ENCODE measurements at places on chromosomes 13 and 19.

DNA sequence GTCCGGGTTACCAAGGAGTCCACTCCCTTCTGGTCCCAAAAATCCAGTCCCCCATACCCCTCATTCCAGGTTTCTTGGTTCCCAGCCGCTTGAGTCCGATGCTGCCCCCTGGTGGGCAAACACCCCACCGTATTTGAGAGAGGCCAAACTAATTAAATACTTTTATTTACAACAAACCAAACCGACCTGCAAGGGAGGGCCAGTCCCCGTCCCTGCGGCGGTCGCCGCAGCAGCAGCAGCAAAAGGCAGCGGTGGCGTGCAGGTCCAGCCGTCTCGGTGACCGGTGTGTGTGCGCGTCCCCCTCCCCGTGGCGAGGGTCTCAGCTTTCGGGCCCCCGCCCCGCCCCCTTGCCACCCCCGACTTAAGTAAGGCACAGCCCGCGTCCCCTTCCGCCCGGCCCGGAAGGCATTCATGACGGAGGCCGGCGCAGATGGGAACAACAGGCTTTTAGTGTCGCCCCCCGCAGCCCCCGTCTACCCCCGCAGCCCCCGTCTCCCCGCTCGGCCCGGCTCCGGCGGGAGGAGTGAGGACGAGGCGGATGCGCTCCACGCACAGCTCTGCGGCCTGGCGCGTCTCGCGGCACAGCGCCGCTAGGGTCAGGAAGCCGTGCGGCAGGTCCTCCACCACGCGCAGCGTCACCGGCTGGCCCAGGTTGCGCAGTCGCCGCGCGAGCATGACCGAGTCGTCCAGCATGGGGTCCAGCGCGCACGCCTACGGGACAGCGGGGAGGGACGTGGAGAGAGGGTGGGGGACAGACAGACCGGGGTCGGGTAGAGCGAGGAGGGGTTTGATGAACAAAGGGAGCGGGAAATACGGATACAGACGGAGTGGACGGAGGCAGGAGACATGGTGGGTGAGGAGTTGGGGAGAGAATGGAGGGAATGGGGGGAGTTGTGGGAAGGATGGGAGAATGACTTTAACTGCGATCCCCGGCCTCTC is 11.5 kb upstream of the CNFN start:
- DNase-seq, result peak; percentile 59

GRCh38 chr19:46954993-46955812 is 64.4 kb upstream of the NPAS1 start:
- DNase-seq, result peak; percentile 75

- DNase-seq, result peak; percentile 98
Measured at GRCh38 chr13:35512271-35512920, 35.9 kb upstream of the MAB21L1 start.

- no peak for DNase-seq
Measured at GRCh38 chr13:110528911-110529310, 32.6 kb downstream of the RAB20 start.

GRCh38 chr19:39319892-39320248 is 793 bp downstream of the LRFN1 start:
- DNase-seq, result no peak

GRCh38 chr13:40940841-40941240 is 78.3 kb downstream of the ELF1 start:
- DNase-seq, result no peak

GRCh38 chr13:19791953-19792537 is 9.3 kb upstream of the PSPC1 start:
- no peak for DNase-seq

DNA sequence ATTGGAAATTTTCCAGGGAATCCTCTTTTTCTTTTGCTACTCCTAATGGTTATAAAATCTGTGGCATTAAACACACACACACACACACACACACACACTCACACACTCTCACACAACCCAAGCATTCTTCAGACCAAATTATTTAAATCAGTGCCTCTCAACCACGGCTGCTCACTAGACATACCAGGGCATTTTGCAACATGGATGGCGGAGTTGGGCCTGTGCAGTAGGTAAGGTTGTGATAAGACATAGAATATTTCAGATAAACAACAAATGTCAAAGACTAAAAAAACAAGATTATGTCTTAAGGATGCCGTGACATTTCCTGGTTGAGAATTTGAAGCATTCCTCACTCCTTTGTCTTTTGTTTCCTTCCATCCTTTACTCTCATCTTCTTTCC is 443.1 kb downstream of the MYO16 start:
- DNase-seq, result no peak

DNA sequence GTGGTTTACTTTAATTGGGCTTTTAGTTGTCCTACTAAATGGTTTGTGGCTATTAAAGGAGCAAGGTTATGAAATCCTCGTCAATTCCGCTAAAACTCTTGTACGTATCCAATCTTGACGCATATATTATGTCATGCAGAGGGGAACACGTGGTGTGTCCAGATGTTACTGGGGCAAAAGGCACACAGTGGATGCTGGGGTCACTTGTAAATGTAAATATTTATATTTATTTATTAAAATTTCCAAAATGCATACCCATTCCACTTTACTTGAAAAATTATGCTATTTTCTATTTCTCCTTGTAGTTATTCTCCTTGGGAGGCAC is 36.7 kb upstream of the SLC46A3 start:
- no peak for DNase-seq

GRCh38 chr19:9796113-9796773 is 22.6 kb downstream of the FBXL12 start:
- peak; percentile 93 for DNase-seq

DNA sequence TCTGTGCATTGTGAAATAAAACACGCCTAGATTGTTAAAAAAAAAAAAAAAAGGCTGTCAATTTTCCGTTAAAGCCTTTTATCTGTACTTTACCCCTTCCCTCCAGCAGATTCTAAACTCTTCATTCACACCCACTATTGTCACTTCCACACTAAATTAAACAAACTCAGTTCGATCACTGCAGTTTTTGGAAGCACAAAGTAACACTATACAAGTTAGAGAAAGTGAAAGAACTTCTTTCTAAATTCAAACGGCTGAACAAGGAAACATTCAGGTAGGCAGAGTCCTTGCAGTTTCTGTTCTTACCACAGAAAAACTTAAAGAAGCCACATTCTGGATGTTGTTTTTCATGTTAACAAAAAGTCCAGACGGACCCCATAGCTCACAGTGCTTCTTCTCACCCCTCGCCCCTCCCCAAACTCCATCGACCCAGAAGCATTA is 27.5 kb upstream of the UBE2L5 start:
- DNase-seq, result peak; percentile 64

DNA sequence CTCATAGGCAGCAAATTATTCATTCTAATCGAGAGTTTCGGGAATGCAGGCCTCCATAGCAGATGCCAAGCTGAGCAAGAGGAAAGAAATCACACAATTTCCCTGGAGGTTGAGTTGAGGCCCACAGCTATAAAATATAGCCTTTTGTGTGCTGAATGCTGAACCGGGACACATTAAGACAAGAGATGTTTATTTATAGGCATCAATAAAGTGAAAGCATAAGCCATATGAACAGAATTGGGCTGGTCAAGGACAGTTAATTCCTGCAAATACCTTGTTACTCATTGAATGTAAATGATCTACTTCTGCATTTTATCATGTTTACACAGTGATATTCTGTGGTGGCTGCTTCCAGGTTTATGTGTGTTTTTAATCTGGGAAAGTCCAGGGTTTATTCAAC is 461.7 kb downstream of the KLF12 start:
- DNase-seq, result no peak

DNA sequence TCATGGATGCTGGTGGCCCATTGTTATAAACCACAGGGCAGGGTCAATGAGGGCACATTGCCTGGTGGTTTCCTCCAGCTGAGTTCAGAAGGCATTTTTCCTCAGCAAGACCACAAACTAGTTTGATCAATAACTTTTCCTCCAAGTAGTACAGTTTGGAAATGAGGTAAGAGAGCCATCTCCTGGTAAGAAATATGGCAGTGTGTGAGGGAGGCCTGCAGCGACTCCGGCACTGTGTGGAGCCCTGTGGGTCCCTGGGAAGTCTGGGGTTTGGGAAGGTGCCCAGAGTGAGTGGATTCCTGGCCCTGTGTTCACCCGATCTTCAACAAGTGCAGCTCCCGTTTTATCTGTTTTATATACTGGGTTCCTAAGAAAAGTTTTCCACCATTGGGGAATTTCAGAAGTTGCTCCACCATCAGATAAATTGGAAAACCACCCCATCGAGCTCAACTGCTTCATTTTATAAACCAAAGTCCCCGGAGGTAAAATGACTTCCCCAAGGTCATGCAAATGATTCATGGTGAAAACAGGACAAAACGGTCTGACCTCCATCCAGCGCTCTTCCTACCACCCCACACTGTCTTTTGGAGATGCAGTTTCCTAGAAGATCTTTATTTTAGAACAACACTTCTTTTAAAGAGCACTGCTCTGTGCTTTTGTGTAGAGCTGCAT is 148.4 kb downstream of the KATNAL1 start:
- no peak for DNase-seq

DNA sequence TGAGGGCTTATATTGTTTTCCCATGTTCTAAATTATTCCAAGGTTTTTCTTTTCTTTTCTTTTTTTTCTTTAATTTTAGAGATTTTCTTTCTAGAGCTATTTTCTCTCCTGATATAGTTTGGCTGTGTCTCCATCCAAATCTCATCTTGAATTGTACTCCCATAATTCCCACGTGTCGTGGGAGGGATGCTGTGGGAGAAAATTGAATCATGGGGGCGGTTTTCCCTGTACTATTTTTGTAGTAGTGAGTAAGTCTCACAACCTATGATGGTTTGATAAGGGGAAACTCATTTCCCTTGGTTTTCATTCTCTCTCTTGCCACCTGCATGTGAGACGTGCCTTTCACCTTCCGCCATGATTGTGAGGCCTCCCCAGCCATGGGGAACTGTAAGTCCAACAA is 1906.4 kb upstream of the PRR20A start:
- no peak for DNase-seq

DNA sequence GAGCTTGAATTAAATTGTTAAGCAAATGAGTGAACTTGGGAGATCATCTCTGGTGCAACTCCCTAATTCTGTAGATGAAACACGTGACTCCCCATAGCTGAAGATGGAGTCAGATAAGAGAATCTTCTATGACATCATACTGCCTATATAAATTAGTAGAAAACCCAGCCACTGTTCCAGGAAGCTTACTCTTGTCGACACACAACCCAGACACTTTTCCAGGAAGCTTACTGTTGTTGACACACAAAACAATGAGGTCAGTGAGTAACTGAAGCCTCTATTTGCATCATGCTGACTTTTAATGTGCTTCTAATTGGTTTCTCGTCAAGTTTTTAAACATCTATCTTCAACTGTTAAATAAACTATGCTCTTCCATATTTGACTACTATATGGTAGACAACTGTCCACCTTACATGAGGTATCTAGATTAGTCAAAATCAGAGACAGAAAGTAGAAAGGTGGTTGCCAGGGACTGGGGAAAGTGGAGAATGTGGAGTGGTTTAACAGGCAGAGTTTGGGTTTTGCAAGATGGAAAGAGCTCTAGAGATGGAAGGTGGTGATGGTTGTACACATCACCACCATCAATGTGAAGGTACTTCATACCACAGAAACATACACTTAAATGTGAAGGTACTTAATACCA is 168.2 kb downstream of the FGF14 start:
- DNase-seq, result no peak

GRCh38 chr13:27559719-27560118 is 60.6 kb downstream of the LNX2 start:
- no peak for DNase-seq

DNA sequence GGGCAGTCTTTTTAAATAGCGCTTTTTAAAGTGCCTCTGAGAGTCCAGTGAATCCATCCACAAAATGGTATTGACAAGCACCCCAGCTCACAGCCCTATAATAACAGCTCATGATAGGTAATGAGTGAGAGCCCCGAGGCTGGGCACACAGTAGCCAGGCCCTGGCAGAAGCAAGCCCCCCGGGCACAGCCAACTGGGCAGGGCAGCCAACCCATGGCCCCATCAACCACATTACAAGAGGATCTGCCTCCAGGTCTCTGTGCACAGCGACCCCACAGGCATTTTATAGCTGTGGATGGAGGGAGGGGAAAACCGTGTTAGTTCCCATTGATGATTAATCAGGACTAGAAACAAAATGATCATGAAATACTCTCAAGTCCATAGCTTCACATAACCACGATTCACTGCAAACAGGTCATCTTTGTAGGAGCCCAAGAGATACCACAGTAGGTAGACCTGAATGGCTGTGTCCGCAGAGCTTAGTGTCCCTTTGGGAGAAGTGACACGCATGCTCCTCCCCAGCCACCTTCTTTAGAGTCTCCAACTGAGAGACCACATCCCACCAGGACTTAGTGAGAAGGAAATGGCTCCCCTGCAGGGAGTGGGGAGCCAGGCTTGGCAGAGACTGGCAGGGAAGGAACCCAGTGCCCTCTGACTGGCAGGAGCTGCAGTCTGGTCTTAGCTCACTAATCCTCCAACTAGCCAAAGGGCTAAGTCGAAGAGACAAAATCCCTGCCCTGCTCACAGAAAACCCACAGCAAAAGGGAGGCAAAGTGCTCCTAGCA is 4.3 kb upstream of the VSTM2B start:
- DNase-seq, result no peak

DNA sequence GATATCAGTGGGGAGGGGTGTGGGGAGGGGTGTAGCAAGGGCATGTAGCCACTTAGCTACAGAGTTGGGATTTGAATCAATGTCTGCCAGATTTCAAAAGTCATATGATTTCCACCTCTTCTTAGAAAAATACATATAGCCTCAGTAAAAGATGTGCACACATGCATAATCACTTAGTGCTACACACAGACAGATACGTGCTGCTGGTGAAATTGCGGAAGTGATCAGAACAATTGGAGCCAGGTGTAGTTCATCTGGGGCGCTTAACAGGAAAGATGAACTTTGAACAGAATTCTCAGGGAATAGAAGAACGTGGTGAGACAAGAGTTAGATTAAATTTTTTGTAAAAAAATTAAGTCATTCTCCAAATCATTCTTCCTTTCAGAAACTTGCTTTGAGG is 333.1 kb downstream of the KCNRG start:
- DNase-seq, result no peak

DNA sequence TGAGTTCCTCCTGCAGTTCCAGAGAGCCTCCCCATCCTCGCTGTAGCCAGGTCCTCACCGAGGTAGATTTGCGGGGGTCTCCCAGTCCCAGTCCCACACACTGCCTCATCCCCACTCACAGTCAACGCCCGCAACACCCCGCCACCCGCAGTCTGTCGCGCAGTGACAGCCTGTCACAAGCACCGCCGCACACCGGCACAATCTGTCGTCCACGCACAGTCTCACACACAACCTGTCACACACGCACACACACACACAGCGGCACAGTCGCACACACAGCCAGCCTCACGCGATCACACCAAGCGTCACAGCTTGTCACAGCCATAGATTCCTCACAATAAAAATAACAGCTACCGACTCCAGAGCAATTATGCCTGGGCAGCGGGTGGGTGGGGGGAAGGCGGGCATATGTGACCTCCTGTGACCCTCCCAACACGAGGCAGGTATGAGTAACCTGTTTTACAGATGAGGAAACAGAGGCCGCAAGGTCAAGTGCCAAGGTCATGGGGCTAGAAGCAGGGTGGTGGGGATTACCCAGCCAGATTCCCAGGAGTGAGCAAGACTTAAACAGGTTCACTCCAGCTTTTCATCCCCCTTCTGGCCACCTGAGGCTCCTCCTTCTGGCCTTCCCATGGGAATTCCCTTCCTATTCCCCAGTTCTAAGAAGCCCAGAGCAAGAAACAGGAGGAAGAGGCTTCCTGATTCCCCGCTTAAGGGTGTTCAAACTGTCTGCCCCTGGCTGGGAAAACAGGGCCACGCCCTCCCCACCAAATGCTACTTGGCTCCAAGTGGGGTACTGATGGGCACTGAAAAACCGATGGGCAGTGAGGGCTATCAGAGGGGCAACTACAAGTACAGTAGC is 13.9 kb downstream of the NFIX start:
- DNase-seq, result no peak

GRCh38 chr19:41174297-41174928 is 18.6 kb upstream of the CYP2S1 start:
- no peak for DNase-seq

All from AML-193 (cell line).